CD4-positive, alpha-beta memory T cell (primary cell): ENCODE measurements at places on chromosomes 6 and 20. TPM values are rescaled to one million over a fixed set of nuclear protein-coding genes. Genes with fewer than 3 reads are reported as not detected.

Gene TSPYL1
- 109 TPM for total RNA-seq

Gene RBPJL
- total RNA-seq = not detected

Gene HLA-DRA
- total RNA-seq = 25.1 TPM

Gene TP53TG5
- not detected for total RNA-seq

Gene PCSK2
- total RNA-seq = not detected

Gene MTFR2
- 1.2 TPM for total RNA-seq

Gene KIAA1755
- total RNA-seq = not detected

Gene SLPI
- total RNA-seq = not detected

Gene PDRG1
- 13.8 TPM for total RNA-seq

Gene SIM1
- total RNA-seq = not detected

GRCh38 chr6:126020305-126021050 is 34.1 kb downstream of the TRMT11 start:
- no peak for DNase-seq

- DNase-seq = no peak
Measured at GRCh38 chr20:17888044-17888443, 80.5 kb downstream of the SNX5 start.

- DNase-seq = no peak
Measured at GRCh38 chr6:140063021-140063399, 688.6 kb upstream of the CITED2 start.

DNA sequence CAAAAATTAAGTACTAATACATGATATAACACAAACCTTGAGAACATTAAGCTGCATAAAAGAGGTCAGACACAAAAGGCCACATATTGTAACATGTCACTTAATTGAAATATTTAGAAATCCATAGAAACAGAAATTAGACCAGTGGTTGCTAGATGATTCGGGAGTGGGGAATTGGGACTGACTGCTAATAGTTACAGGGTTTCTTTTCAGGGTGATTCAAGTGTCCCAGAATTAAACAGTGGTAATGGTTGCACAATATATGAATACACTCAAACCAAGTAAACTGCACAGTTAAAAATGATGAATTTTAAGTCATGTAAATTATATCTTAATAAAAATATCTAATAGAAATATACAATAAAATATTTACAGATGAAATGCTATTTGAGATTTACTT is 174.5 kb downstream of the WDR27 start:
- no peak for DNase-seq

DNA sequence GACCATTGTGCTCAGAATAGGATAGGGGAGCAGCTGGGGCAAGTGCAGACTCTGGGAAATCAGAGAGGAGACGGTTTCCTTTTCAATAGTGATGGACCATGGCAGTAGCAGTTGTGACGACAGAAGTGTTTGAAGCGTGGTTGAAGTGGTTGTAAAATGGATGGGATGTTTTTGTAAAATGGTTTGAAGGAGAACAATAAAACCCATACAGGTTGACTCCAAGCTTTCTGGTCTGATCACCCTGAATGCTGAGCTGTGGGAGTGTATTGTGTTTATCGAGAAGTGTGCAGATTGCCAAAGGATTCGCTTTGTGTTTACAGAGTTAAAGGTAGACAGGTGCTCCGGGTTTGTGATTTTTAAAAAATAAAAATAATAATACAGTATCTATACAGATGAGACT is 255.2 kb upstream of the SULF2 start:
- no peak for DNase-seq

DNA sequence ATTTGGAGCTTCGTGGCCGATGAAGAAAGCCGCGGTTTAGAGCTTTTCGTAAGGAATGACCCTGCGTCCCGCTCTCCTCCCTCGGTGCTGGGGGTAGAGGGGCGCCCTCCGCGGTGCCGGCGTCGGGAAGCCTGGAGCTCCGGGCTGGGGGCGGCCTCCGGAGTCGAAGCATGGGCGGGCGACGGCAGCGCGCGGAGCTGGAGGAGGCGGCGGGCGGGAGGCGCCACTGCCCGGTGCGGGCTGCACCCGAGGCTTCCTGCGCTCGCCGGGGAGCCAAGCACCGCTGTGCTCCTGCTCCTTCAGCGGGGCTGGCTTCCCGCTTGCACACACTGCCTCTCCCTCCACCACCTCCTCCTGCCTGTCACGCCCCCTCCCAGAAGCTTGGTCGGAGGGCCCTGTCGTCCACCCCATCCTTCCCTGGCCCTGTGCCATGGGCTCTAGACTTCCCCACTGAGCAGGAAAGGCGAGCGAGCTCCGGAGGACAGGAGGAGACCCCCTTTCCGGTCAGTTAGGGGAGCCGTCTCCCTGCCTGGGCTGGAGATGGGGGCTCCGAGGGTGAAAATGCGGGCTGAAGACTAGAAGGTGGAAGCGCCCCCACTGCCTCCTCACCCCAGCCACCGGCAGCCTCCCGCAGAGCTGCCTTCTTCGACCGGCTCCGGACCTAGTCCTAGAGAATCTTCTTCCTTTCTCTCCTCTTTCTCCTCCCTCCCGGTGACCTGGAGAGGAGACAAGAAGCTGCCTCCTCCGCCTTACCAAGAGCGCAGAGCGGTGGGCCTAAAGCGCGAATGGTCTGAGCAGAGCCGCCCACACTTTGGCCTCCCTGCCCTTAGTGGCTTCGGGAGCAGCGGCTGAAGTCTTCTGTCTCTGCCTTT is 1.8 kb downstream of the CDH4 start:
- no peak for DNase-seq

DNA sequence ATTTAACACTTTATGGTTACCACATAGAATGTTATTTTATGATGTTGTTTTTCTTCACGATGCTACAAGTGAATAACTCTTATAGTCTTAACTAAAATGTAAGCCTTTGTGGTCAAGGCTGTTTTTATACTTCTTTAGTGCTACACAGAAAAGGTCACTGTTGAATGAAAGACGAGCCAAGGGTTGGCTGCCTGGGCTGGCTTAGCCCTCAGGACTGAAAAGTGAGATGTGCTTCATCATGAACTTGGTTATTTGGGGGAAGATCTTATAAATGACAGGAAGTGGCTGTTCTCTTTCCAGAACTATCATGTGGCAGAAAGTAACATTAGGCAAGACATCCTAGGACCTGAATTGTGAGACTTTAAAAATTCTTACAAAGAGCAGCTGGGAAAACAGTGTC is 404.0 kb downstream of the BTBD3 start:
- no peak for DNase-seq

GRCh38 chr6:4413073-4413472 is 277.7 kb upstream of the ECI2 start:
- no peak for DNase-seq

DNA sequence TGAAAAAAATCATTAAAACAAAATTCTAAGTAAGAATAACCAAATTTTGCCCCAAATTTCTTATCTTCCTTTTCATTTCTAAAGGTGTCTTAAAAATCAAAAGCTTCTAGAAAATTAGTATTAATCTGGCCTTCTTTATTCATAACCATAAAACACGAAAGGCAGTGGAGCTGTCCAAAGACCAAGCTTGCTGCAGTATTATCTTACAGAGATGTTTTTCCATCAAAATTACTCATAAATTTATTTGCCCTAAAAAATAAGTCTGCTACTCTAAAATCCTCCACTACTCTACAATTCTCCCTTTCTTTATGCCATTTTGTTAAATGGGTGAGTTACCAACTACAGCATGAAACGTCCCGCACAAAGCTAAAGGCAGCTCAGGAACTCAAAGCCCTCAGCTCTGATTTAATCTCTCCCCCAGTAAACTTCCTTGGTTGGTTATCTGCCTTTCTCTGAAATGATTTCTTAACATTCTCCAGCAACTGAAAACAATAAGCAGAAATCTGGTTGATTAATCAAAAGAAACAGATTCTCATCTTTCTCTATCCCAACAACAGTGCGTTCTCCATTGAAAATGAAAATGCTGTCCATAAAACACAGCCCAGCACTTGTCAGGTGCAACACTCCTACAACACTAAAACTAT is 2.1 kb downstream of the USP49 start:
- DNase-seq = no peak

DNA sequence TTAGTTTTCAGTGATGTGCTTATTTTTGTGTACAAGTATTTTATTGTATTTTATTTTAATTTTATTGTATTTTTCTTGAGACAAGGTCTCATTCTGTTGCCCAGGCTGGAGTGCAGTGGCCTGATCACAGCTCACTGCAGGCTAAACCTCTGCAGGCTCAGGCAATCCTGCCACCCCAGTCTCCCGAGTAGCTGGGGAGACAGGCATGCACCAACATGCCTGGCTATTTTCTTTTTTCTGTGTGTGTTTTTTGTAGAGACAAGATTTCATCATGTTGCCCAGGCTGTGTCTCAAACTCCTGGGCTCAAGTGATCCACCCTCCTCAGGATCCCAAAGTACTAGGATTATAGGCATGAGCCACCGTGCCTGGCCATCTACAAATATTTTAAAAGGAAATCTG is 146.3 kb downstream of the MANEA start:
- no peak for DNase-seq

GRCh38 chr6:116386581-116387299 is 16.0 kb downstream of the DSE start:
- DNase-seq = no peak

GRCh38 chr6:133699741-133700385 is 189.1 kb upstream of the TCF21 start:
- DNase-seq = no peak

DNA sequence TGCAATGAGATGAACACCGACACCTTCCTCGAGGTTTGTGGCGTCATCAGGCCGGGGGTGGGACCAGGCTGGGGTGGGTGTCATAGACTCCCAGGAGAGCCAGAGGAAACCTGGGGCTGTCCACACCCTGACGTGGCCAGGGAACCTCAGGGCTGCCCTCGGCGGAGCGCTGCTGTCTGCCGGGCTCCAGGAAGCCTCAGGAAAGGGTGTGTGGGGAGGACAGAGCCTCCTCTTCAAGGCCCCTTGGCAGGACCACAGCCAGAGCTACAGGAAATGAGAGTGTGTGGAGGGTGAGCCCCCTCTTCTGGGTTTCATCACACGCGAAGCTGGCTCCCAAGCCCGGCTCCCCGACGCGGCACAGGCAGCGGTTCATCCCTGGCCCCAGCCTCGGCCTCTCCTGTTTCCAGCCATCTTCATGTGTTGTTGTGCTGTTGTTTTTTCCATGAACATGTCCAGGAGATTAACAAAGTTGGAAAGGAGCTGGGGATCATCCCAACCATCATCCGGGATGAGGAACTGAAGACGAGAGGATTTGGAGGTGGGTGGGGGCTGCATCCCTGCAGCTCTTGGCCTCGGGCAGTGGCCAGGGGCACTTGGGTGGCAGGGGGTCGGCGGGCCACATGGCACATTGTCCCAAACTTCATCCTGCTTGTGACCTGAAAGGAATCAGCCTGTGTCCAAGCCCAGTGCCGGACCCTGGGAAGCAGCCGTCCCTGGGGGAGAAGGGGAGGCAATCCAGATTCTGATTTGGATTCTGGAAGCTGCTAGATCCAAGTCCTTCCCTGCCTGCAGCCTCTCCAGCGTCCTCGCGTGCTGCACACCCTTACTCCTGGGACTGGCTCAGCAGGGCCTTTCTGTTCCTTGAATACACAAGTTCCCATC is 6.4 kb downstream of the NPEPL1 start:
- no peak for DNase-seq

GRCh38 chr6:12001706-12002435 is 10.2 kb upstream of the HIVEP1 start:
- DNase-seq = no peak

- DNase-seq = no peak
Measured at GRCh38 chr6:36312854-36313648, 23.6 kb downstream of the BNIP5 start.

GRCh38 chr6:126064257-126064747 is 78.0 kb downstream of the TRMT11 start:
- DNase-seq = no peak

- DNase-seq = no peak
Measured at GRCh38 chr20:63534831-63535651, 2.1 kb downstream of the PTK6 start.

GRCh38 chr6:31401403-31401802 is 2.0 kb upstream of the MICA start:
- no peak for DNase-seq

GRCh38 chr6:91464201-91464600 is 877.3 kb upstream of the MAP3K7 start:
- DNase-seq = no peak

- no peak for DNase-seq
Measured at GRCh38 chr6:31227143-31227542, 44.7 kb downstream of the HLA-C start.

GRCh38 chr6:52546678-52547077 is 30.2 kb downstream of the TRAM2 start:
- DNase-seq = no peak

GRCh38 chr20:39356908-39357307 is 394.8 kb downstream of the DHX35 start:
- no peak for DNase-seq

GRCh38 chr6:102619585-102619984 is 1226.1 kb downstream of the GRIK2 start:
- DNase-seq = no peak

GRCh38 chr20:62900692-62901584 is 25.4 kb downstream of the DIDO1 start:
- peak; percentile 39 for DNase-seq

DNA sequence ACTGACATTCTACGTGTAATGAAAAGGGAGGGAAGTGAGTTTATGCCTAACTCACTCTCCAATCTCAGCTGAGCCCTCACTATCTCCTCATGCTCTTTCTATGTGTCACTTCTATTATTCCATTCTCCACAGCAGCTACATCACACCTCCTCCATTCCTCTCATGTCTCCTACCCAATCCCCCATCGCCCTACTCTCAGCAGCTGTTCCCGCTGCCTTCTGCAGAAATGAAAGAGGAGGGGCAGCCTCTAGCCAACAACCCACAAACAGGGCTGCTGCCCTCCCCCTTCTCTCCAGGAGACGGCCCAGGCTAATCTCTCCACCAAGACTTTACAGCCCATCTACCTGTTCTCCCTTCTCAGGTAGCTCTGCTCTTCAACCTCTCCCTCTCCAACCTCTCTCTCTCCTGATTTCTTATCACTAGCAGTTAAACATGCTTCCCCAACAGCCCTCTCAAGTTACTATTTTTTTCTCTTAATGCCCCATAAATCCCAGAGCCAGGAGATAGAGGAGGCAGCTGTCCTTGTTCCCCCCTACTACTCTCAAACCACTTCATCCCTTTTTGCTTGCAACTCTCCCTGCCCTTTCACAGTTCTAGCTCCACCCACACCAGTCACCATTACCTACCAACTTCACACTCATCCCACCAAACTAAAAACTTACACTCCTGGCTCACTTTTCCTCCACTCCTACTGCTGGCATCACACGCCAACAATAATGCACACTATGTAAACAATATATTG is 136.5 kb downstream of the BTBD9 start:
- no peak for DNase-seq

GRCh38 chr6:170190046-170190445 is 100.8 kb downstream of the DLL1 start:
- DNase-seq = no peak
